Right ventricle myocardium inferior (tissue), 1 donor: ENCODE measurements at places on chromosomes 1 and 21.

- no peak for DNase-seq
Measured at GRCh38 chr1:193498088-193498655, 311.8 kb upstream of the B3GALT2 start.

- no peak for DNase-seq
Measured at GRCh38 chr1:96388421-96389310, 332.9 kb upstream of the PTBP2 start.

DNA sequence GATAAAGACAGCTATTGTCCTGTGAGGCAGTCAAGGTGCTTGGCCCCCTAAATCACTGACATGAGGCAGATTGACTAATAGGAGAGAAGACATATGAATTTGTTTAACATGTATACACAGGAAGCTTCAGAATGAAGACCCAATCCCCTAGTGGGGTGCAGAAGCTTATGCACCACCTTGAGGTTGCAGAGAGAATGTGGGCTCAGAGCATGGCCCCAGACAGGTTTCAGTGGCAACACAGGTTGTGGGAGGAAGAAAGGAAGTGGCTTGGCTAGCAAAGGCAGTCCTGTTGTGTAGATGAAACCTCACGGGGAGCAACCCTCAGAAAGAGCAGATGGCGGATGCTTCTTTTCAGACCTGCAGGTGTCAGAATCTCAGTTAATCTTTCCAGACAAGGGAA lies 37.0 kb upstream of the PARP1 start:
- DNase-seq, result no peak

DNA sequence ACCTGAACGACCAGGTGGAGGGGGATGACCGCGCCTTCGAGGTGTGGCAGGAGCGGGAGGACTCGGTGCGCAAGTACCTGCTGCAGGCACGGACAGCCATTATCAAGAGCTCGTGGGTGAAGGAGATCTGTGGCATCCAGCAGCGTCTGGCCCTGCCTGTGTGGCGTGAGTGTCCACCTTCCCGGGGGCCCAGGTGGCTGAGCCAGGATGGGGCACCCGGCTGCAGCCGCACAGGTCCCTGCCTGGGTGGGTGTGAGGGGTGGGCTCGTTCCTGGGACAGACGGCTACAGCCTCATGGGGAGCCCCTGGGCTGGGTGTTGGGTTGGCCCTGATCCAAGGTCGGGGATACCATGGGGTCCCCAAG lies 65.2 kb downstream of the TRIM11 start:
- DNase-seq, result peak; percentile 30

DNA sequence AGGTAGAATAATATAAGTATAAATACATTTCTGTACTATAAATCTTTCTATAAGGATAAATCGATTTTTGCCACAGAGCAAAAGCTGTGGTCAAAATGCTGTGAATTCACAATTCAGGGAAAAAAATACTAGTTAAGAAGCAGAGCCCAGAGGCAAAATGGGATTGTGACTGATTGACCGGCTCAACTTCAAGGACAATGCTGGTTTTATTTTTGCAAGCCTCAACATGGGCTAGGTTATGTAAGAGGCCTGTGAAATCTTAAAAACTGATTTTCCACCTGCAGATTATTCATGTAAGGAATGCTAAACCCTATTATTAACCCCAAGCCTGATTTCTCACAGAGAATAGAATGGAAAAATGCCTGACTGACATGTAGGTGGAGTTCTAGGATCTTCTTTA lies 155.1 kb downstream of the HHAT start:
- no peak for DNase-seq

DNA sequence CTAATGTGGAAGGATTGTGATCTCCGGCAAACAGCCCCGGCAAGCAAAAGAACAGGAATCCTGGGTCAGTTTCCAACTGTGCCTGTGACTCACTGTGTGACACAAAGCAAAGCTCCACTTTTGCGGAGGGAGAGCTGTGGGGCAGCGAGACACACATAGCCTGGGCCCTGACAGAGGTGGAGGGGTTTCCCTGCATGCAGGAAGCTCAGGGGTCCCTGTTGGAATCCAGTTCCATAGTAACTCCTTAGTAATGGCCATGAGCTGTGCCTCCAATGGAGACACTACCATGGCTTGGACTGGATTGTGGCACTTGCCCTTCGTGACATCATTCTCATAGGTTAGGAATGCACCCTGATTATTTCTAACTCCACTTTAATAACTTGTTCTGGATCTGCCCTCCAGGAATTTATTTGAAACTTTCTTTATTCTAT lies 47.0 kb upstream of the ATF3 start:
- DNase-seq, result no peak

- no peak for DNase-seq
Measured at GRCh38 chr1:190119683-190120082, 358.0 kb downstream of the BRINP3 start.

DNA sequence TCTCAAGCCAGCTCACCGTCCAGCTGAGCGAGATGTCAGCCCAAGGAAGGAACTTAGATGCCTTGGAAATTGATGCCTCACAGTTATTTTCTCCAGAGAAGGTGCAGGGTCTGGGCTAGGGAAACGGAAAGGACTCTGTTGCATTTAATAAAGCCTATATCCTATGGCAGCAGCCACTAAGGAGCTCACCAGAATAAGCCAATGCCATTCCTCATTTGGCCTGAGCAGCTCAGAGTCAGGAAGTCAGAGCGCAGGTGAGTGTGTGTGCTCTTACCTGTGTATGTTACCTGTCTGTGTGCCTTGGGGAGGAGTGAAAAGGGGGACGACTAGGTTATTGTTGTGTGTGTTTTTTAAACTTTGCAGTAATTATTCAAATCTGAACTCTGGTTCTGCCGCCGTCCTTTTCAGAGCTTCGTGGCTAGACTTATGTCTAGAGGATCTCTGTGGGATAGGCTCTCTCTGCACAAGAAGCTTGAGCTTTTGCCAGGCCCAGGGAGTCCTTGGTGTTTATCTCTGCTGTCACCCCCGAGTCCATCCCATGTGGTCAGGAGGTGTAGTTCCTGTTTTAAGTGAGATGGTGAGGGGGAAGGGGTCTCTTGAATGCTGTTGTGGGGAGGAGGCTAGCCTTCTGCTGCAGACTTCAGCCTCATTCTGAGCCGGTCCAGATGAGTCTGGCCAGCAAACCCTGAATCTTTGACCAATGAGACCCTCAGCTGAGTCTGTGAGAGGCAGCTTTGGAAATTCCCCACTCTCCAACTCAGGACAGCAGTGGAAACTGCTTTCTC lies 2.4 kb downstream of the TMCC2 start:
- DNase-seq, result no peak

- DNase-seq, result no peak
Measured at GRCh38 chr1:224170343-224170742, 12.7 kb upstream of the DEGS1 start.

GRCh38 chr1:223849352-223850254 lies 3.9 kb upstream of the TP53BP2 start:
- DNase-seq, result no peak
